ENCODE measurements at places on chromosomes 2 and 18.

- DNase-seq: no peak
Observed at GRCh38 chr2:36351736-36352349, 3.7 kb upstream of the CRIM1 start.

GRCh38 chr2:223633656-223634055 is 31.5 kb upstream of the SCG2 start:
- no peak for DNase-seq

DNA sequence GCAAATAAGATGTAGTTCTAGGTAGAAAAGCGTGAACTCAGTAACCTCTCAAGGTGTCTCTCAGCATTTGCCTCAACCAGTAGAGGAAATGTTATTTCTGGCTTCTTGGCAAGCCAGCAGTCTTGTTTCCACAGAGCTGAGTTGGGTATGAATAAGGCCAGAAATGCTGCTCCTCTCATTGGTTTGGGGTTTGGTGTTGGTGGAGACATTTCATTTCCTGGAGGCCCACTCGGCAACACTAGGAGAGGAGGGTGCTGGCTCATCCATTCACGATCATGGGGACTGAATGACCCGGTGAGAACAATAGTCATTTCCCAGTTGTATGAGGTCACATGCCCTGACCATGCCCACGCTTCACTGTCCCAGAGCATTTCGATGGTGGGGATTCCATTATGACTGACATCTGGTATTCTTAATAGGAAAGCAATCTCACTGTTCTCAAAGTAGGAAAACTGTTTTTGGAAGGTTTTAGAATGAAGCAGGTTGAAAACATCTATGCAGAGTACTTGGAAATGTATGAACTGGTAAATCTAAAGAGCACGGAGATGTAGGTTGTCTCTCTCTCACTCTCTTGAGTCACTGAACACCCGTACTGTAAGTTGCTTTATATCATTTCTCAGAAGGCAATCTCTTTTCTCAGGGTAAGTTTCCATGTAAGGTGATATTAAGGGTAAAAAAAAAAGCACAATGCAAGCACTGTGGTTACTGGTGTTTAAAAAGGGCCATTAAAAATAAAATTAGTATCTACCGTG is 37.1 kb upstream of the CTLA4 start:
- DNase-seq: no peak

DNA sequence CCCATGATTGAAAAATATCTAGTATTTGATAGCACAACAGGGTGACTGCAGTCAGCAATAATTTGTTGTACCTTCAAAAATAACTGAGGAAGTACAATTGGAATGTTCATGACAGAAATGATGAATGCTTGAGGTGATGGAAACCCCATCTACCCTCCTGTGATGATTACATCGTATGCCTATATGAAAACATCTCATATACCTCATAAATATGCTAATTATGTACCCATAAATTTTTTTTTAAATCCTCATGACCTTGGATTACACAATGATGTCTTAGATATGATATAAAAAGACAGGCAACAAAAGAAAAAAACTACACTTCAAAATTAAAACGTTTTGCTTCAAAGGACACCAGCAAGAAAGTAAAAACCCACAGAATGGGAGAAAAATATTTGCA is 1.4 kb upstream of the POLR1B start:
- no peak for DNase-seq

GRCh38 chr18:23495723-23496440 is 7.4 kb upstream of the RMC1 start:
- no peak for DNase-seq

GRCh38 chr2:113091231-113091896 is 23.6 kb downstream of the IL1F10 start:
- no peak for DNase-seq

DNA sequence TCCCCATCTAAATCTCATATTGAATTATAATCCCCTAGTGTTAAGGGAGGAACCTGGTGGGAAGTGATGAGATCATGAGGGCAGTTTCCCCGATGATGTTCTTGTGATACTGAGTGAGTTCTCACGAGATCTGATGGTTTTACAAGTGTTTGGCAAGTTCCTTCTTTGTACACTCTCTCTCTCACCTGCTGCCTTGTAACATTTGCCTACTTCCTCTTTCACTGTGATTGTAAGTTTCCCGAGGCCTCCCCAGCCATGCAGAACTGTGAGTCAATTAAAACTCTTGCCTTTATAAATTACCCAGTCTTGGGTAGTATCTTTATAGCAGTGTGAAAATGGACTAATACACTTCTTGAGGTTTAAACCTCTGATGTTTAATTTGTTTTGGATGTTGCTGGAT is 177.5 kb downstream of the CD8B2 start:
- DNase-seq: no peak

- no peak for DNase-seq
Observed at GRCh38 chr18:37305066-37305465, 260.5 kb downstream of the CELF4 start.

DNA sequence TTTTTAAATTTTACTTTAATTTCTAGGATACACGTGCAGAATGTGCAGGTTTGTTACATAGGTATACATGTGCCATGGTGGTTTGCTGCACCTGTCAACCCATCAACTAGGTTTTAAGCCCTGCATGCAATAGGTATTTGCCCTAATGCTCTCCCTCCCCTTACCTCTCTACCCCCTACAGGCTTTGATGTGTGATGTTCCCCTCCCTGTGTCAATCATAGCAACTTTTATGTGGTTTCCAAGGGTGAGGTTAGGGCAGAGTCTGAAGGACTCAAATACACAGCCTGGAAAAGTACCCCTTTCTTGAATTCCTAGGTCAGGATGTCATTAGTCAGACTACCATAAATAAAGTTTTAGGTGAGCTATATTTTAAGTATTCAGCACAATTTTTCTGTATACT is 31.1 kb upstream of the MYT1L start:
- DNase-seq: no peak

DNA sequence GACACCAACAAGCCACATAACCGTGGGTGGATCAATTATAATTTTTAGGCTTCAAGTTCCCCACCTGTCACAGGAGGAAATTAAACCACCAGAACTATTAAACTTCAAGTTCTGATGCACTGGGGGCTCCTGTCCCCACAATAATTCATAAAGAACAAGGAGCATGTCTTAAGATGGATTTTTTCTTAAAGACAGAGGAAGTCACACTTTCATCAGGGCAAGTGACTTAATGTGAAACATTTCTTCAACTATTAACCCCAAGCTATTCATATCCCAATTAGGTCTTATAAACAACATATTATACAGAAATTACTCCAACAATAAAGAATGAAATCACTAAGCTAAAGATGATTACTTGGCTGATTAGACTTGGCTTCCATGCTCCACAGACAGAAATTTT is 292.5 kb downstream of the ETAA1 start:
- no peak for DNase-seq

GRCh38 chr2:97011977-97012569 is 25.7 kb upstream of the FAM178B start:
- DNase-seq: peak; percentile 21

DNA sequence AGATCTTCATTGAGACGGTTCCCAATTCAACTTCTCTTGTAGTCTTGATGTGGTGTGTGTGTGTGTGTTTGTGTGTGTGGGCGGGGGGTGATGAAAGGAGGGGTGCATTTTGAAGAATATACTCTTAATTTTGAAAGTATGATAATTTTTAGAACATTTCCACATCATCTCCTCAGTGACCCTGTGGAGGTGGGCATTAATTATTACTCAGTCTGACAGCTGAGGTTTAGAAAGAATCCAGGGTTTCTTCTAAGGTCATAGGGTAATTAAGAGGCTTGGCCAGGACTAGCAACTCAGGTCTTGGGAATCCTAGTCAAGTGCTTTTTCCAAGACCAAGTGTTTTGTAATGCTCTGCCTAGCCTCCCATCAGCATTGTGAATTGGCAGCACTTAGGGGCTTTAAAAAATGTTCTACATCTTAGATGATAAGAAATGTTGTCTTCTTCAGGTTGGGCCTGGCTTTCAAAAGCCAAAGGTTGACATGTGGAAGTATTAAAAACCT is 100.5 kb downstream of the SPTBN1 start:
- DNase-seq: no peak

GRCh38 chr18:902229-902628 is 2.4 kb upstream of the ADCYAP1 start:
- no peak for DNase-seq

DNA sequence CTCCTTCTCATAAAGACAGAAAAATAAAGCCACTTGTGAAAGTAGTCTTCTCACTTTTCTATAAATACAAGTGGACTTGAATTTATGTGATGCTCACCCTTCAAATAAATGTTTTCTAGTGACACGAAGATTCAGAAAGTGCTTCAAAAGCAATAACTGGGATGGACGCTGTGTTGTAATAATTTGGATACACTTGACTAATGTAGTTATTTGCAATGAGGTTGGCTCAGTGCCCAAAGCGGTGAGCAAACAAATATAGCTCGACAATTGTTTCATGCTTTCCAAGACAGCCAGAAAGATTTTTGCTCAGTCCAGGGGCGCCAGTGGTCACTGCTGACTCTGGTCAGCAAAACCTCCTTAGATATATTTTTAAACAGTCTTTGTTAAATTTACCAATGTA is 278.6 kb upstream of the KLHL14 start:
- DNase-seq: no peak

DNA sequence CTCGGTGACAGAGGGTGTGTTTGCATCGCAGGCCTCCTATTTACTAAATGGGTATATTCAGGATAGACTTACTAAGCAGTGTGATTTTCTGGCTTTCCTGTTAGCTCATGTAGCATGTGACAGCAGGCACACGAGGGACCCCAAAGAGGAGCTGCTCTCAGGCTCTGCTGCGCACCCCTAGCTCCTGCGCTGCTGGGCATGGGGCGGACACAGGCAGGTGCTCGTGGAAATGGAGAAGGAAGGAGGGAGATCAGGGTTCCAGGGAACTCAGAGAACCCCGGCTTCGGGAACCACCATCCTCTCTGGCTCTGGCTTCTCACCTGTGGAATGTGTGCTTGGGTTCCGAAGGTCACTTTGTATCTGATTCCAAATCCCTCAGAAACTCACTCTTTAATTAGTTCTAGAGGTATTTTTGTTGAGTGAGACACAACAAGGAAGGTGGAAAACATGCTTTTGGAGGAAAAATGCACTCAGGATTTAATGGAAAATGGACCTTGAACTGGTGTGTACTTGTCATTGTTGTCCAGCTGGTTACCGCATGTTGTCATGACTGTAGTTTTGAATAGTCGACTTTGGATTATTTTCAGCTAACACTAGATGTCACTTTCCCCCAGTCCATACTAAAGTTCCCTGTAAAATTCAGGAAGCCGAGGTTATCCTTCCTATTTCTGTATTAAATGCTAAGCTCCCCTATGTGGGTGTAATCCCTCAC is 3.5 kb downstream of the SNTG2 start:
- DNase-seq: no peak

GRCh38 chr2:7837237-7837760 is 844.6 kb upstream of the ID2 start:
- DNase-seq: no peak

DNA sequence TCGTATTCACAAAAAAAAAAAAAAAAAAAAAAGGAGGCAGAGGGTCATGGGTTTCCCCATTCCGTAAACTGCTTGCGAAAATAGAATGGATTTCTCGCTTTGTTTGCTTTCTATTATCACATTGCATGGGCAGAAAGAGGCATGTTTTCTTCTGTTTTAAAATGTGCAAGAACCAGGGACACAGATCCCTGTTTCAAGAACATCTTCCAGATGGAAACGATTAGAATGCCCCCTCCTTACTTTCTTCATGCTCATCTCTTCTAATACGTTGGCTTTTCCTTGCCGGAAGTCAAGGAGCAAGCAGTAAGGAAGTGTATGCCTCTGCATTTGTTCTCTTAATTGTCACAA is 51.0 kb upstream of the ZNF516 start:
- DNase-seq: no peak

DNA sequence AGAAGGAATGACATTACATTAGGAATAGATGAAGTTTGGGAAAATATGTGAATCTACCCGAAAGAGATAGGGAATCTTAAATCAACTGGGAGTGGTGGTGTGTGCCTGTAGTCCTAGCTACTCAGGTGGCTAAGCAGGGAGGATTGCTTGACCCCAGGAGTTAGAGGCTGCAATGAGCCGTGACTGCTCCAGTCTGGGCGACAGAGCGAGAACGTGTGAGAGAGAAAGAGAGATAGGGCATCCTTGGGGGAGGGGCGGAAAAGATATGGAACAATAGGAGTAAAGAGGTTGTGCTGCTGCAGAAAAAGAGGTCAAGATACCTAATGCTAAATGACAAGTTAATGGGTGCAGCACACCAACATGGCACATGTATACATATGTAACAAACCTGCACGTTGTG is 47.1 kb upstream of the ADAM23 start:
- DNase-seq: no peak

- no peak for DNase-seq
Observed at GRCh38 chr2:65491381-65491905, 59.0 kb upstream of the SPRED2 start.

DNA sequence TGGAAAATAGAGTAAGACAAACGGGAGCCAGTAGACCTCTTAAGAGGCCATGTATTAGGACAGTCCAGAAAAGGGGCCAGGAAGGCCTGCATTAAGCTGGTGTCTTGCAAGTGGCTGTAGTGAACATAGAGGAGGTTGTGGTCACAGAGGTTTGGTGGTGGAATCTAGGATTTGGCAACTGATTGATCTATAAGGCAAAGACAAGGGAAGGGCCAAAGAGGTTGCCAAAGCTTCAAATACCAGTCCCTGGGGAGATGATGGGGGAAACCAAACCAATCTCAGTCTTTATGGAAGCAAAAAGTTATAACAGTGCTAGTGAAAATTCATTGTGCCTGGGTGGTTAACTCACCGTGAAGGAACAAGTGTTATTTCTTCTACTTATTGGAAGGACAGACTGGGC is 28.7 kb upstream of the RTN4 start:
- DNase-seq: no peak

- DNase-seq: no peak
Observed at GRCh38 chr2:20314562-20315501, 35.8 kb downstream of the PUM2 start.

DNA sequence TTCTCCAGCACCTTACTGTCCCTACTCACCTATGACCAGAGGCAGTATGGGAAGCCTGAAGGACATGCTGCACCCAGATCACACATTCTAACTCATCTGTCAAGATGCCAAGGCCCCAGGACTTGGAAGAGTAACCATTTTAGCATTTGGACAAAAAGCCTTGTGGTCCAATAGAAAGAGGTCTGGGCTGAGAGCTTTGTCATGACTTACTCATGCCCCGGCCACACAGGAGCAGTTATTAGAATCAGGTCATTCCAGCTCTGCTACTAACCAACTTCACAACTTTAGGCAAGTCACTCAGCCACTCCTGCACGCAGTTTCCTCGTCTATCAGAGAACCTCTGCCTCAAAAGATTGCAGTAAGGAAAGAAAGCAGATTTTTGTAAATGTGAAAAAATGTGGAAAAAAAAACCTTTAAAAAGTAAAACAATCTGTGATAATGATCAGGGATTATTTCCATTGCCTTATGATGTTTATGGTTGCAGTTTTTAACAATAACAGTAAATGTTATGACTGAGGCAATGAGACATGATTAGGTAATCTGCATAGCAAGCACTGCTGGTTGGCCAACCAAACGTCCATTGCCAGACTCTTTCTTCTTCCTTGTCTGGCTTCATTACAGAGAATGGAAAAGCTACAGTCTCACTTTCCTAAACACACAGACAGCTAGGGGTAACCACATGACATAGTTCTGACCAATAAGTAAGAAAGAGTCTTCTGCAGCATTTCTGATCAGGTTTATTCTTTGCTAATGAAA is 255.4 kb upstream of the CHAC2 start:
- no peak for DNase-seq

GRCh38 chr2:235300368-235301201 is 193.3 kb upstream of the AGAP1 start:
- no peak for DNase-seq

All from activated gamma-delta T cell treated with Interleukin-2 at 50 U/mL for 16 hours (primary cell).